ENCODE measurements at places on chromosomes 12 and 14. TPM values are rescaled to one million over a fixed set of nuclear protein-coding genes. Genes with fewer than 3 reads are reported as not detected.

- DNase-seq: peak; percentile 22
Measured at GRCh38 chr12:10365696-10366405, 24.0 kb downstream of the KLRK1 start.

- DNase-seq: no peak
Measured at GRCh38 chr12:45665941-45666340, 63.6 kb upstream of the ARID2 start.

BDKRB1 gene
- total RNA-seq: 15.1 TPM

DNA sequence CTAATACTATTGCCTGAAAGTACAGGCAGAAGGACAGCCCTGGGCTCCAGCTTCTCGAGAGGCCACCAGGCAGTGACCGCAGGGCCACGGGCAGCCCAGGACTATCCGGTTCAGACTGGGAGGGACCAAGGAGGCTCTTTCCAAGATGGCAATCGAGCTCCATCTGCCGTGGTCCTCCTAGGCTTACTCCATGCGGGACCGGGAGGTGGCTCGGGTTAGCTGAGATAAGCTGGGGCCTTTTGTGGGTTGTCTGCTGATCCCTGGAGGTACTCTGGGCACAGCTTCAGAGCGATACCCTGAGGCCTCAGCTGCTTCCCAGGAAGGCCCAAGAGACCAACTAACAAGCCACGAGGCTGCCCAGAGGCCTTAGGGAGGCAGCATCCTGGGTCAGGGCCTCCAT is 33.1 kb downstream of the SNRNP35 start:
- DNase-seq: no peak

NRIP2 gene
- 0.86 TPM for total RNA-seq

GRCh38 chr12:19431407-19432308 is 7.6 kb upstream of the AEBP2 start:
- DNase-seq: peak; percentile 55

DNA sequence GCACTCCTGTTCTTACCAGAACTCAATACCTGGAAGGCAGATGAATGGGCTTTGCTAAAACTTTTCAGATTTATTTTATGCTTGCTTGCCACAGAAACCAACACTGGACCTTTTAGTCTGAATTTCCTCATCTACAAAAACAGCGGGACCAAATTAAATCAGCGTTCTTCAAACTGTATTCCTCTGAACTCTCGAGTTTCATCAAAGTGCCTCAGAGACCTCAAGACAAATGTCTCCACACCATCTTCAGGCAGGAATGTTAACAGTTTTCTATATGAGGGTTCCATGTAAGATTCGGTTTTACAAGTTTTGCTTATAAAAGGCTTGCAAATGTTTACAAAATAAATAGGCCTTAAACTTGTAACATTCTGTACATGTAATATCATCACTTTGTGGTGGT is 74.6 kb downstream of the MED13L start:
- peak; percentile 77 for DNase-seq
